Breast epithelium (tissue), 4 donors: ENCODE measurements at places on chromosomes 1 and 21. TPM values are rescaled to one million over a fixed set of nuclear protein-coding genes. Genes with fewer than 3 reads are reported as not detected.

DNA sequence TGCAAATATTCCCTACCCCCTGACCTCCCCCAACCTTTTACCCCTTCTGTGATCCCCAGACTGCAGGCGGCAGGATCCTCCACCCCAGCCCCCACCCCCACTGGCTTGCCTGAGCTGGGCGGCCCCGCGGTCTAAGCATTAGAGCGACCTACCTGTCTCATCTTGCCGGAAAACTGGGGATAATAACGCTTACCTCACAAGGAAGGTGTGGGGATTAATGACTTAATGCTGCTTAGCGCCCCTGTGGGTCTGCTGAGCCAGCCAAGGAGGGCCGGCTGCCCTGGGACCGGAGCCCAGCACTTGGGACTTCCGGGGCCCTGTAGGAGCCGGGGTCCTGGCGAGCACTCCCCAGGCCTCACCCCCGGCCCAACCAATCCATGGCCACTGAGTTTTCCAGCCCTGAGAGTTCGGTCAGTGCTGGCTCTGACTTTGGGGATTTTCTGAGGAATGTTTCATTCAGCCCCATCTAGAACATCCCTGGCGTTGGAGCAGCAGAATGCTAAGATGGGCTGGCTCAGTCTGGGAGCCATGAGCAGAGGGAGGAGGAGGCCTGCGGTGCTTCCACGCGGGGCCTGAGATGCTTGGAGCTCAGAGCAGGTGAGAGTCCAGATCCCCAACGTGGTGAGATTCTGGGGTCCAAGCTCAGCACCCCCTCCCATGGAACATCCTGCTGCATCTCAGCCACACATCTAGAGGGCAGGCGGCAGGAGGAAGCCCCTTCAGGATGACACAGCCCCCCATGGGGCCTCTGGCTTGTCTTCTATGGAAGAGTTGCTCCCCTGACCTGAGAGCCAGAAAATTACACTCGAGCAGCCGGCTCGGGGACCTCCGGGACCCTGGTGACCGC, 97.9 kb downstream of the RIPK4 start:
- no peaks in the 10 kb centered on the region for H3K4me1 ChIP-seq
- no peak overlapping the region for H3K4me3 ChIP-seq
- DNase-seq = peak; percentile 47
- no peaks in the 10 kb centered on the region for H3K27me3 ChIP-seq
- no peaks in the 10 kb centered on the region for H3K36me3 ChIP-seq

GRCh38 chr21:45836268-45836655, 145.3 kb upstream of the COL6A1 start:
- H3K27ac ChIP-seq = no peak overlapping the region
- no peak for DNase-seq
- no peaks in the 10 kb centered on the region for H3K36me3 ChIP-seq

The LCE1B gene
- total RNA-seq = not detected

The CD1C gene
- 0.66 TPM for total RNA-seq
